ENCODE measurements at places on chromosomes 13 and 19.
A peak's percentile ranks its signal among the peaks of the same experiment; 100 is the strongest.

GRCh38 chr19:10805758-10806247 is 30.2 kb downstream of the TMED1 start:
- no peak for DNase-seq

DNA sequence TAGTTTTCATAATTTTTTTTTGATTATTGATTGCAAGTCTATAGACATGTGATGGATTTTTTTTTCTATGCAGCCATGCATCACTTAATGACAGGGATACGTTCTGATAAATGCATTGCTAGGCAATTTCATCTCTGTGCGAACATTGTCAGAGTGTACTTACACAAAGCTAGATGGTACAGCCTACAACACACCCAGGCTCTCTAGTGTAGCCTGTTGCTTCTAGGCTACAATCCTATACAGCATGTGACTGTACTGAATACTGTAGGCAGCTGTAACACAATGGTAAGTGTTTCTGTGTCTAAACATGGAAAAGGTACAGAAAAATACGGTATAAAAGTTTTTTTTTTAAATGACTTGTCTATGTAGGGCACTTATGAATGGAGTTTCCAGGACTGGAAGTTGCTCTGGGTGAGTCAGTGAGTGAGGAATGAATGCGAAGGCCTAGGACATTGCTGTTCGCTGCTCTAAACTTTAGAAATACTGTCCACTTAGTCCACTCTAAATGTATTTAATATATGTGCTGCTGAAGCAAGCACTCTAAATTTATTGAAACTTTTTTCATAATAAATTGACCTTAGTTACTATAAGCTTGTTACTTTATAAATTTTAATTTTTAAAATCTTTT is 20.3 kb downstream of the SPATA13 start:
- no peak for DNase-seq

DNA sequence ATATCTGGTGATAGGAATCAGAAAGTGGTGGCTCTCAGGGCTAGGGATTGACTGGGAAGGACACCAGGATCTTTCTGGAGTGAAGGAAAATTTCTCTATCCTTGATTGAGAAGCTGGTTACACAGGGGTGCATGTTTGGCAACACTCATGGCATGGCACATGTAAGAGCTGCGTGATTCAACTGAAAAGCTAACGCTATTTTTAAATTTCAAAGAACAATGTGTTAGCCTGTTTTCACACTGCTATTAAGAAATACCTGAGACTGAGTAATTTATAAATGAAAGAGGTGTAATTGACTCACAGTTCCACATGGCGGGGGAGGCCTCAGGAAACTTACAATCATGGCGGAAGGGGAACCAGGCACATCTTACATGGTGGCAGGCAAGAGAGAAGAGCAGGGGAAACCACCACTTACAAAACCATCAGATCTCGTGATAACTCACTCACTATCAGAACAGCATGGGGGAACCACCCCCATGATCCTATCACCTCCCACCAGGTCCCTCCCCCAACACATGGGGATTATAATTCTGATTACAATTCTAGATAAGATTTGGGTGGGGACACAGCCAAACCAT is 7.4 kb downstream of the SIGLEC8 start:
- DNase-seq = no peak

DNA sequence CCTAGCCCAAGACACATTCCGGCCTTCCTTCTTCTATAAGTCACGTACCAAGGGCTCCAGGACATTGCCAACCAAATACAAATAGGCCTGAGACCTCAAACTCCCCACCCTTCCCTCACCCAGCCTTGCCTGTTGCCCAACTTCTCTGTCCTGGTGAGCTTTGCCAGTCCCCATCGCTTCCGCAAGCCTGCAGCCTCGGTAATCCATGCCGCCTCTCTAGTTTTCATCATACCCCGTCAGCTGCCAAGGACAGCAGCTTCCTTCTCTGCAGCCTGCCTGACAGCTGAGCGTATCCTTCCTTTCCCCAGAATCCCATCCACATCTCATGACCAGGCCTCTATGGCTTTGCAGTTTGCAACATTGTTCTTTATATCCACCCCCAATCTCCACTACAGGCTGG is 36.6 kb upstream of the POMP start:
- DNase-seq = no peak

DNA sequence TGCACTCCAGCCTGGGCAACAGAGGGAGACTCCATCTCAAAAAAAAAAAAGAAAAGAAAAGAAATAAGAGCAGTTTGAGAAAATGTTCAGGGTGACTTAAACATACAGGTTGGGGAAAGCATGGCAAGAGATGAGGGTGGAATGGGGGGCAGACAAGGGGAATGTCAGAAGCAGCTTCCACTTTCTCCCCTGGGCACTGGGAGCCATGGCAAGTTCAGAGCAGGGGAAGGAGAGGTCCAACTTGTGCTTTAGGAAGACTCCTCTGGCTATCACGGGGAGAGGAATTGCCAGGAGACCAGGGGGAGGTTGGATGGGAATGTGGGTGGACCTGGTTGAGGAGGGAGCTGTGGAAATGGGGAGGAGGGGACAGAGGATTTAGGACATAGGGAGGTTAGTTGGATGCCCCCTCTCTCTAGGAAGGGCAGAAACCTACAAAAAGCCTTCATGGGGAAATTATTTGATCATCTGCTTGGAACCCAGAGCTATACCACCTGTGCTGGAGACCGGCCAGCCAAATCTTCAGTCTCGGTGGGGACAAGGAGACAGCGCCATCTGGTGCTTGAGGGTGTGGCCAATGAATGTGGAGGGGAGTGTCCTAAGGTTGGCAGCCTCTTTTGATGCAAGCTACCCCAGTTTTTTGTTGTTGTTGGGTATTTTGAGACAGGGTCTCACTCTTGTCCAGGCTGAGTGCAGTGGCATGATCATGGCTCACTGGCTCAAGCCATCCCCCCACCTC is 7.3 kb upstream of the STRN4 start:
- DNase-seq = peak; percentile 85

- DNase-seq = no peak
These were observed 42.1 kb downstream of the ZNF146 start for GRCh38 chr19:36256853-36257519.

- no peak for DNase-seq
These were observed 97.7 kb downstream of the SIPA1L3 start for GRCh38 chr19:38004521-38005223.

DNA sequence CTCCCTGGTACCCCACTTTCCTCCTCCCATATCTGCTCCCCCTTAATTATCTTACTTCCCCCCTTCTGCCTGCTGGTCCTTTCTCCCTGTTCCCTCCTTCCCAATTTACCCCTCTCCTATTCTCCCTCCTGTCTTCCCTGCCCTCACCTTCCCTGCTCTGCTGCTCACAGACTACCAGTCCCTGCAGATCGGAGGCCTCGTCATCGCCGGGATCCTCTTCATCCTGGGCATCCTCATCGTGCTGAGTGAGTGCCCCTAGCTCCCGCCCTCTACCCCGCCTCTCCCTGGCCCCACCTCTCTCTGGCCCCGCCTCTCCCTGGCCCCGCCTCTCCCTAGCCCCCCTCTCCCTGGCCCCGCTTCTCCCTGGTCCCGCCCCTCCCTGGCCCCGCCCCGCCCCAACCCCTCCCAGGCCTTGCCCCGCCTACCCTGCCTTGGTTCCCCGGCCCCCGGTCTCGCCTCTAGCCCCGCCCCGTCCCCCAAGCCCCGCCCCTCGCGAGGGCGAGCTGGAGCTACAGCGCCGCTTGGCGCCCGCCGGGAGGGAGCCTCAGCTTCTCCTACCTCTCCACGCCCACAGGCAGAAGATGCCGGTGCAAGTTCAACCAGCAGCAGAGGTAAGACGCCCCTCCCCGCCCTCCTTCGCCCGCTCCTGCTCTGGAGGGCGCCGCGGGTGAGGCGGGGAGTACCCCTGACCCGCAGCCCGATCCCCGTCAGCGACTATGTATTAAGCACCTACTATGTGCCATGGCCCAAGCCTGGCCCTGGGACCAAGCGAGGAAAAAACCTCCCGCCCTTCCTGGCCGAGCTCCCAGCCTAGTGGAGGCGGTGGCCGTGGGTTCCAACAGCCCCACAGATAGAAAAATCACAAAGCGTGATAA is 1.9 kb upstream of the FXYD7 start:
- DNase-seq = peak; percentile 97

- DNase-seq = no peak
These were observed 3.5 kb downstream of the SSC5D start for GRCh38 chr19:55491546-55492360.
